CD4-positive, alpha-beta T cell treated with Interleukin-17A for 4 hours (primary cell): ENCODE measurements at places on chromosomes 7 and 10.
A peak's percentile ranks its signal among the peaks of the same experiment; 100 is the strongest.

GRCh38 chr7:91239772-91240171, 24.5 kb upstream of the FZD1 start:
- no peak for DNase-seq

DNA sequence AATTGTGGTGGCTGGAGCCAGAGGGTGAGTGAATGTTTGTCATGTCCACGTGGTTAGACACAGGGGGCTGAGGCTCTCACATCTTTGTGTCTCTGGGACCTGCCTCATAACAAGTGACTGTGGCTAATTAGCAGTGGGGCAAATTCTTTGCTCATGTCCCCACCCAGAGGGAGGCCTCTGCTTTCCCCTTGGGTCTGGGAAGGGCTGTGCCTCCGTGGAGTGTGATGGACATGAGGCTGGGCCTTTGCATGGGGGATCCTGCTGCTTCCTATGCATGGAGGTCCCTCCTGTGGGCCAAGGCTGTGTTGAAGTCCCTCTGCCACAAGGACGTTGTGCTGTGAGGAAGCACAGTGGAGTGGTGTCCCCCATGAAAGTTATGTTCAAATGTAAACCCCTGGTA, 327.4 kb upstream of the SHH start:
- DNase-seq = no peak

GRCh38 chr10:117721873-117722272, 179.3 kb downstream of the EMX2 start:
- no peak for DNase-seq

- DNase-seq = no peak
These were observed 649.2 kb downstream of the SDK1 start for GRCh38 chr7:3950249-3950648.

- no peak for DNase-seq
These were observed 48.6 kb downstream of the DGKI start for GRCh38 chr7:137798073-137798763.

DNA sequence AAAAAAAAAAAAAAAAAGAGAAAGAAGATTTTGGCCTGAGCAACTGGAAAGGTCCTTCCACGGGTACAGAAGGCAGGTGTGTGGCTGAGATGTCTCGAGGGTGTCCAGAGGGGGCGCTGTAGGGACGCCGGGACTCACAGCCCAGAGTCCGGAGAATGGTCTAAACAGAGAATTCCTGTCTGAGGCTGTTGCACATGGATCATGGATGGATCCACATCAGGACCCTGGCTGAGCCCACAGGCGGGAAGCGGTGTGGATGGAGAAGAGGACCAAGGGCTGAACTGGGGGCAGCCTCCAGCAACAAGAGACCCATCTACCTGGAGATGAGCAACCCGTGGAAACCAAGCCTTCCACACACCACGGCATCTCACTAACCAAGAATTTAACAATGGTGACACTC, 55.0 kb downstream of the PKD1L1 start:
- no peak for DNase-seq

DNA sequence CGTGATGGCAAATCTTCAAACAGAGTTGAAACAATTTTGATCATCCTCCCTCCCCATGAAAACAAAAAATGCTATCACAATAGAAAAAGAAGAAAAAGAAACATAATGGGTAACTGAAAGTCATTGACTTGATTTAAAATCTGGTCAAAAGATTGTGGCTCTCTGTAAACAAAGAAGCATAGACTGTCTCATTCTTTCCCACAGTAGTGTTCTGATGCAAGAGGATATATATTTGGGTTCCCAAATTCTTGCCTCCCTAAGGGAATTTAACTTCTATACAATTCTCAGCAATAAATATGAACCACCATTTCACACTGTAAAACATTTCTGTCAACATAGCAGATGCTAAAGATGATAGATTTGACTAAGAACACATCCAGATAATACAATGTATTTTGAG, 32.8 kb upstream of the MEOX2 start:
- DNase-seq = no peak

- DNase-seq = no peak
These were observed 99.1 kb upstream of the CACNA2D1 start for GRCh38 chr7:82542665-82543064.

- DNase-seq = no peak
These were observed 83.5 kb downstream of the KLF6 start for GRCh38 chr10:3701491-3701890.

- no peak for DNase-seq
These were observed 52.4 kb downstream of the ZNF365 start for GRCh38 chr10:62426600-62426999.

DNA sequence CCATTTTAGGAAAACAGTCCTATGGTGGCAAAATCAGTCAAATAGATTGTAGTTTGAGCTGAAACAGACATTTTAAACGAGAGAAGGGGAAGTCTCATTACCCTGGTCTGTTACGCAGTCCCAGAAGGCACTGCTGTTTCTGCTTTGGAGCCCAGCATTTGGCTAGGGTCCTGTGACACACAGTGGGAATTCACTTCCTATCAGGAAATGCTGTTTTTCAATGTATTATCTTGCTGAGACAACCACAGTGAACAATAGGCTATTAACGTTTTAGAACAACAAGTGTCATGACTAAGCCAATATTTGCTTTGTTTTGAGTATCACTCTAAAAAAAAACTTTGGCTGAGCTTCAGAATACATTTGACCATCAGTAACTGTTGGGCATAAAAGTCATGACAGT, 74.1 kb downstream of the ADD3 start:
- peak; percentile 43 for DNase-seq

DNA sequence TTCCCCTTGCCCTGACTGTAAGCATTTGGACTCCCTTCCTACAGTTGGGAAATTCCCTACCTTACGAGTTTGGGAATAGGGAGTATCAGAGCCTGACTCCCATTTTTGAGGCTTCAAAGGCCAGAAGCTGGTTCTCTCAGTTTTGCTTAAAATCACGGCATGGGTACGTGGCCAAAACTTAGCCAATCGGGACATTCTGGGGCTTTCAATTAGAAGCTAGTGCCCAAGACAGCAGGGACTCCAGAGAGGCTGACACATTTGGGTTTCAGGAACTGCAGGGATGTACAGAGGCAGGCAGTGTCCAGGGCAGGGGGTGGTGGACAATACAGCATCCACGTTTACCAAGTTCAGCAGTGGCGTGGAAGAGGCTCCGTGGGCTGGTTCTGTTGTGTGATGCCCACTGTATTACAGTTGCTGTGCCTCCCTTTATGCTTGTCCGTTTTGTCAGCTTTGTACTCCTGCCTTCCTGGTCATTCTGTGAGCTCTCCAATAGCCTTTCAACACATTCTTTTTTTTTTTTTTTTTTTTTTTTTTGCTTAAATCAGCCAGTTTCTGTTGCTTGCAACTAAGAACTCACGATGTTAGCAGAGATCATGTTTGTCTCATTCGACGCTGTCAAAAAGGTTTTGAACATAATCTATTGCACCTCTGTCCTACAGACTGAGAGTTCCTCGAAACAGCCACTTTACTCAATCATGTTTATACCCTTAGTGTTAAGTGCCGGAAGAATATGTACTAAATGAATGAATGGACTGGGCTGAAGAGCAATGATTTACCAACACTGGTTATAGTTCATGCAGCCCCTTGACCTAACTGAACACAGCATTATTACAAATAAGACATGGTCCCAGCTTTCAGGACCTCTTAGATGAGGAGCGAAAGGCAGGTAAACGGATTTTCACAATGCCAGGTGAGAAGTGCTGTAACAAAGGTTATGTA, 1.1 kb downstream of the GGCT start:
- DNase-seq = no peak

GRCh38 chr10:67257018-67257417, 331.2 kb downstream of the LRRTM3 start:
- no peak for DNase-seq

GRCh38 chr7:8260871-8261694, 884 bp downstream of the ICA1 start:
- DNase-seq = peak; percentile 8

DNA sequence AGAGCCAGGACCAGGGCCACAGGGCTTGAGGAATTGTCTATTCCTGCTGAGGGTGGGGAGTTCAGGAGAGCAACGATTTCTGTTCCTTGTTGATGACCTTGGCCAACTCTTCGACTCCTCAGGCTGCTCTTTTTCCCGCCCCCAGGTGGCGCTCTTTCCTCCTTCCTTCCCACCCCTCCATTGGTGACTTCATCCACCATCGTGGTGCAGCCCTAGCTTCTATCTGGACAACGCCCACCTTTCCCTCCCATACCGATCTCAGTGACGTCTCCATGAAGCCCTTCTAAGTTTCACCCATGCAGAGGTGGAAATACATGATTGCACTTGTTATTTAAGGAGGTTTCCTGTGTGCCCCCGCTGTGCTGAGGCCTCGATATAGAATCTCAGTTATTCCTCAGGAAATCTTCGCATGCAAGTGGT, 22.1 kb upstream of the CARD11 start:
- peak; percentile 78 for DNase-seq

DNA sequence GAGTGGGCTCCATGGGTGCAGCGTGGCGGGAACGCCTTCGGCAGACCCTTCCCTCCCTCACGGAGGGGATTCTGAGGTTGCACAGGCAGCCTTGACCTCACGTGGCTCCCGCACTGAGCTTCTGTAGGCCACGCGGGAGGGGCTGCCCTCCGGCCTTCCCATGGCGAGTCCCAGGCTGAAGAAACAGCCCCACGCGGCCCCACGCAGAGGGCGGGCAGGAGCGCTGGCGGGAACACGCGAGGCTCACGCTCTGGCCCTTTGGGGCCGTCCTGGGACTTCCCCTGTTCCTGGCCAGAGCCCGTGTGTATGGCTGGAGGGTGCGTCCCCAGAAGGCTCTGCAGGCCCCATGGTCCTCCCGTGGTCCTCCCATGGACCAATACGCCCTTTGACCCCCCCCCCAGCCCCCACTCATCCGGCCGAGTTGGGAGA, 21.7 kb upstream of the NKX6-2 start:
- no peak for DNase-seq

DNA sequence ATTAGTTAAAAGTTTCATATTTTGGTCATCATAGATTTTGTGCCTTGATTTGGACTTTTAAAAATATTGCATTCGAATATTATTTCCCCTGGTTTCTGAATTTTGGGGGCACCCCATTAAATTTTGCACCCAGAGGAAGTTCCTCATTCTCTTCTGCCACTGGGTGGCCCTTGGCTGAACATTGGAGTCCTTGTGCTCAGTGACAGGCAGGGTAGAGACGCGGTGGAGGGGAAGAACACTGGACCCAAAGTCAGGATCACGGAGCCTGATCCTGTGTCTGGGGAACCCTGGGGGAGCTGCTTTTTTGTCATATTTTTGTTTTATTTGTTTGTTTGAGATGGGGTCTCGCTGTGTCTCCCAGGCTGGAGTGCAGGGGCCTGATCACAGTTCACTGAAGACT, 74.7 kb downstream of the MKI67 start:
- no peak for DNase-seq

DNA sequence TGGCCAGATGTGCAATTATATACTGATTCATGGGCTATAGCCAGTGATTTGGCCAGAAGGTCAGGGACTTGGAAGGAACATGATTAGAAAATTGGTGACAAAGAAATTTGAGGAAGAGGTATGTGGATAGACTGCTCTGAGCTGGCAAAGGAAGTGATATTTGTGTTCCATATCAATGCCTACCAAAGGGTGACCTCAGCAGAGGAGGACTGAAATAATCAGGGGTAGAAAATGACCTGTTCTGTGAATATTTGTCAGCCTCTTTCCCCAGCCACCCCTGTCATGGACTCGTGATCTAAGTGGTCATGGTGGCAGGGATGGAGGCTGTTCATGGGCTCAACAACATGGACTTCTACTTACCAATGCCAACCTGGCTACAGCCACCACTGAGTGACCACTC, 47.0 kb downstream of the PTPRE start:
- no peak for DNase-seq

DNA sequence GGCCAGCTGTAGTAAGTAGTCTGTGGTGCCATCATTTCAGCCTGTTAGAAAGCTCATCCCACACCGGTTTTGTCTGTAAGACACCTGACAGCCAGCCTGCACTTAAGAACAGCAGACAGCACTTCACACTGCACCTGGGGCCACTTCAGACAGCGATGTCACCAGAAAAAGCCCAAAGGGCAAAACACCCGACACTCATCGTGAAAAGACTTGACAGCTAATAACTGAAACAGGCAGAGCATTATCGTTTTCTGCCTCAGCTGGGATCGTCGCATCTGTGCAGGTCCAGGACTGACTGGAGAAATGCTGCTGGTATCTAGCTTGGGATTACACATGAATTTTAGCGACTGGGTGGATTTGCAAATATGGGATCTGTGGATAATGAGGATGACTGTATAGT, 16.8 kb upstream of the LAT2 start:
- no peak for DNase-seq

GRCh38 chr7:157684909-157685429, 348.2 kb downstream of the DNAJB6 start:
- DNase-seq = no peak

DNA sequence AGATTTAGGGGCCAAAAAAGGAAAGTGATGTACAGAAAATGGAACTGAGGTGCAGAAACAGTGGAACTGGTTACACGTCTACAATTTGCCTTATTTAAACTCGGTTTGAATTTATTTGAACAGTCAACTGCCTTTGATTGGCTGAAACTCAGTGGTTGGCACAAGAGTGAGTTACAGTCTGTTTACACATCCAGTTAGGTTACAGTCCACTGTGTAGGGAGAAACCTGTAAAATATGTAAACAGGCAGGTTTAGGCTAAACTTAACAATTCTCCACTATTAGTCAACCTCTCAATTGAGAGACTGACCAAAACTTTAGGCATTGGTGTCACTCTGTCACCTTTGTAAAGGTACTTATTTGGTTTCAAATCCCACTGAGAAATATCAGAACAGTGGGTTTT, 40.3 kb upstream of the RELN start:
- no peak for DNase-seq

- DNase-seq = no peak
These were observed 13.2 kb upstream of the SCIN start for GRCh38 chr7:12557282-12557681.

DNA sequence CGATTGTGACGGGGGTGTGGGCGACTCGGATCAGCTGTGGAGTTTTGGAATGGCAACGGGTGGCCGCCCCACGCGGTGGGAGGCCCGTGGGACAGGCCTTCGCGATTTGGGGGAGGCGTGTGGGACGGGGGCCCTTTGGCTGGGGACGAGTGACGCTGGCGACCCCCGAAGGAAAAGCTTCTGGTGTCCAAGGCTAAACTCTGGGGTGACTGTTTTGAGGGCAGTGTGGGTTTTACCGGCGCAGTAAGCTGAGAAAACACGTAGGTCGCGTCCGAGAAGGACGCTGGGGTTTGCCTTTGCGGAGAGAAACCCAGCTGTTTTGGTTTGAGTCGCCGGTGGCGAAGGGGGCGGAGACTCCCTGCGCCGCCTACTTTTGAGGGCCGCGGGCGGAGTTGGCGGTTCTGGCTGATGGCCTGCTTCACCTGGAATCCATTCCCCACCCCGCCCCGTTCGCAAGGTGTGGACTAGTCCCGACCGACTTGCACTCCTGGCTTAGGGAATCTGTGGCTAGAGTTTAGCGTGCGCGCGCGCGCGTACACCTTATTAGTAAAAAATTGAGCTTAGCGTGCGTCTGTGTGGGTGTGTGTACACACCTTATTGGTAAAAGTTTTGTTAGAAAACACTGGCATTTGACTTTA, 606 bp downstream of the TAX1BP1 start:
- DNase-seq = peak; percentile 87

DNA sequence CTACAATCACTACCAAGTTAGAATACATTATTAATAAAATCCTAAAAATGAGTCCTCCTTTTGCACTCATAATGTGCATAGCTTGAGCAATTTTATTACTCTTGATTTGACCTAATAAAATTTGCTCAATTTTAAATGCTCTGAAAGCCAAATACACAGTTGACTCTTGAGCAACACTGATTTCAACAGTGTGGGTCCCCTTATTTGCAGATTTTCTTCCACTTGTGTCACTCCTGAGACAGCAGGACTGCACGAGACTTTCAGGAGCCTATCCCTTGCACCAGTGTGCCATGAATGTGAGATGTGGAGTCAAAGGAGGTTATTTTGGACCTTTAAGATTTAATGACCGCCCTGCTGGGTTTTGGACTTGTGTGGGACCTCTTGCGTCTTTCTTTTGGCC, 23.2 kb downstream of the RNF216 start:
- DNase-seq = no peak
